ENCODE measurements at places on chromosomes 3 and 15.

DNA sequence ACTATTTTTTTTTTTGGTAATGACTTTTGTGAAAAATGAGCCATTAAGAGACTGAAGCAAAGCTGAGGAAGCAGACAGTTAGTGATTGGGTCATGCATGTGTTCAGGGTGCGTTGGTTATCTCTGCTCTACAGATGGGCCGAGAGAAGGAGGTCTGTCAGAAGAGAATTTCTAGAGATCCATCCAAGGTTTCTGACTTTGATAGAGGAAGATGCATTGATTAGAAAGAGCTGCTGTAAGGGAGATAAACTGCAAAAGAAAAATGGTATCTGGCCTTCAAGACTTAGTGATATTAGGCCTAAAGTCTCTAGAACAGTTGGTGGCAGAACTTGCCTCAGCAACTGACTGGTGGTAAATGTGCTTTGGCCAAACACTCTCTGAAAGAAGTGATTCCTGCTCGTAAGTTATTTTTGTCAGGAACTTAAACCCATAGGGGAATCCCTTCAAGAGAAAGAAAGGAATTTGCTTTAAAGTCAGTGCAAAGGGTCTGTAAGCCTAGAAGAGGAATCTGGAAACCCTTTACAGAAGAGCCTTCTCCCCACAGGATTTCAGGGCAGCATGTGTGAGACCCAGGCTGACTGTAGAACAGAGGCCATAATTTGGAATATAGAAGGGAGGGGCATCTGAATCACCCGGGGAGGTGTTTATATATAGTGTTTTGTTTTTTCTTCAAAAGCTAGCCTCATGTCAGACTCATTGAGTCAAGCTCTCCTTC is 67.8 kb downstream of the OPA1 start:
- peaks cover 5% of the 10 kb centered on the region for H3K36me3 ChIP-seq
- DNase-seq: no peak
- H3K4me1 ChIP-seq: no peaks in the 10 kb centered on the region
- no peaks in the 10 kb centered on the region for H3K27me3 ChIP-seq
- no peak overlapping the region for H3K27ac ChIP-seq

- H3K27me3 ChIP-seq: no peaks in the 10 kb centered on the region
- H3K4me1 ChIP-seq: no peaks in the 10 kb centered on the region
- H3K36me3 ChIP-seq: no peaks in the 10 kb centered on the region
- H3K4me3 ChIP-seq: no peak overlapping the region
- no peak overlapping the region for H3K27ac ChIP-seq
- no peak for DNase-seq
Observed at GRCh38 chr3:57709031-57709430, 16.2 kb upstream of the DENND6A start.

DNA sequence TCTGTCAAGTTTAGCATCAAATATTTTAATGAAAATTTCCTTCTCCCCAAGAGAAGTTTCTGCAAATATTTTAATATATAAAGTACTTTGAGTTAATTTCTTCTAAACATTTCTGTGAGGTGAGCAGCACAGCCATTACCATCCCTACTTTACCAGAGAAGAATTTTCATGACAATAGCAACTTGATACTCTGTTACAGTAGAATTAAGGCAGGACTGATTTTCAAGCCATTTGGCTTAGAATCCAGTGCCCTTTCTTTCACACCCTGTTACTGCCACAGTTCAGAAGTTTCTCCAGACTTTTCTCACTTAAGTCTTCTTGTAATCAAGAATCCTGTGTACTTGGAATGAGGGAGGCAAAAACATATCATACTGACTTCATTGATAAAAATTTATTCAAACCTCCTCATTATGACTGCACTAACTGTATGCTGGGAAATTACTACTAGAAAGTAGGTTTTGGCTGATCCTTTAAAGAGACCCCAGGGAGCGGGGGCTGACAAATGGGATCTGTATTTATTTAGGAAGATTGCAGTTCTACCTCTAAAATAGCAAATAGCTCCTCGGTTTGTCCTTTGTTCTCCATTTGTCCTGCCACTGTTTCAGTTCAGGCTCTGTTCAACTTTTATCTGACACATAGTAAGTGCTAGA is 557.0 kb upstream of the SGO1 start:
- H3K27me3 ChIP-seq: no peaks in the 10 kb centered on the region
- H3K27ac ChIP-seq: no peak overlapping the region
- DNase-seq: no peak
- H3K36me3 ChIP-seq: no peaks in the 10 kb centered on the region

DNA sequence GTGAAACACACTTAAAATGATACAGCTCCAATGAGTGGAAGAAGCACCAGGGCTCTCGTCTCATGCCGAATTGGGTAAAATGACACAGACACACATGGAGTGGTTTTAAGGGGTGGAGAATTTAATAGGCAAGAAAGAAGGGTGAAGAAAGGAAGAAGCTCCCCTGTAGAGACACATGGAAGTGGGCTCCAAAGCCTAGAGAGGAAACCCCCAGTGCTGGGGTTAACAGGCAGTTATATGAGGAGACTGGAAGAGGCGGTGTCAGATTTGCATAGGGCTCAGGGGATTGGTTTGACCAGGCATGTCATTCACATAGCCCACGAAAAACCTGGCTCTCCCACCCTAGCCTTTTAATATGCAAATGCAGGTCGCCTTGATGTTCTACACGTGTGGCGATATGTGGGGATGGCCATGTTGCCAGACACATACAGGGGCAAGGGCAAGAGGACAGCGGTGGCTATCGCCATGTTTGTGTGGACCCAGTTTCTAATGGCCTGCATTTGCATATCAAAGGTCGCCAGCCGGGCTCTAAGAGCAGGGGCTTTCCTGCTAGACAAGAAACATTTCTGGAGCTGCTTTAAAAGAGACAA is 1.9 kb upstream of the DPH6 start:
- no peak for DNase-seq
- H3K4me3 ChIP-seq: no peak overlapping the region
- H3K27ac ChIP-seq: no peak overlapping the region
- no peaks in the 10 kb centered on the region for H3K27me3 ChIP-seq
- no peaks in the 10 kb centered on the region for H3K36me3 ChIP-seq

GRCh38 chr15:59550956-59551355 is 60.6 kb upstream of the GCNT3 start:
- no peaks in the 10 kb centered on the region for H3K4me1 ChIP-seq
- H3K36me3 ChIP-seq: no peaks in the 10 kb centered on the region
- no peak overlapping the region for H3K27ac ChIP-seq
- no peaks in the 10 kb centered on the region for H3K27me3 ChIP-seq

- DNase-seq: no peak
- H3K27me3 ChIP-seq: no peaks in the 10 kb centered on the region
- H3K27ac ChIP-seq: no peak overlapping the region
- no peaks in the 10 kb centered on the region for H3K4me1 ChIP-seq
- H3K4me3 ChIP-seq: no peak overlapping the region
Observed at GRCh38 chr15:82771789-82772607, 33.9 kb downstream of the FSD2 start.

- no peak for DNase-seq
- no peaks in the 10 kb centered on the region for H3K36me3 ChIP-seq
- no peaks in the 10 kb centered on the region for H3K27me3 ChIP-seq
- H3K4me3 ChIP-seq: no peak overlapping the region
Observed at GRCh38 chr3:194465920-194466570, 20.8 kb downstream of the ATP13A3 start.

DNA sequence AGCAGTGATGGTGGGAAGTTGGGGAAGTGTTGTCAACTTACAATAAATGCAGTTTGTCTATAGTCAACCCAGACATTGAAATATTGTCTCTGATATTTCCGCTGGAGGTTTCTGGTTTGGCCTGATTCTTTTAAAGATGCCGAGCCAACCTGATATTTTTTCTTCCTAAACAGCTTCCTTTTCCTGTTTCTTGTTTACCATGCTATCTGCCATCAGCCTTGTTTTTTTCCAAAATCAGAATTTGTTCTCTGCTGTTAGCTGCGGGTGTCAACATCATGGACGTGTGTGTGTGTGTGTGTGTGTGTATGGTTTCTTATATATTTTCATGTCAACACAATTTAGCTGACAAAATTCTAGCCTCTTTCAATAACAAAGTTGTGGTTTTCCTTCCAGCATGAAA is 41.2 kb upstream of the XCR1 start:
- no peaks in the 10 kb centered on the region for H3K27me3 ChIP-seq
- H3K4me1 ChIP-seq: no peaks in the 10 kb centered on the region
- H3K36me3 ChIP-seq: no peaks in the 10 kb centered on the region
- no peak for DNase-seq
- no peak overlapping the region for H3K4me3 ChIP-seq

GRCh38 chr3:156558389-156558788 is 3.5 kb upstream of the SSR3 start:
- H3K27me3 ChIP-seq: peaks cover 2% of the 10 kb centered on the region
- peaks cover 3% of the 10 kb centered on the region for H3K4me1 ChIP-seq
- no peak overlapping the region for H3K27ac ChIP-seq
- no peaks in the 10 kb centered on the region for H3K36me3 ChIP-seq

DNA sequence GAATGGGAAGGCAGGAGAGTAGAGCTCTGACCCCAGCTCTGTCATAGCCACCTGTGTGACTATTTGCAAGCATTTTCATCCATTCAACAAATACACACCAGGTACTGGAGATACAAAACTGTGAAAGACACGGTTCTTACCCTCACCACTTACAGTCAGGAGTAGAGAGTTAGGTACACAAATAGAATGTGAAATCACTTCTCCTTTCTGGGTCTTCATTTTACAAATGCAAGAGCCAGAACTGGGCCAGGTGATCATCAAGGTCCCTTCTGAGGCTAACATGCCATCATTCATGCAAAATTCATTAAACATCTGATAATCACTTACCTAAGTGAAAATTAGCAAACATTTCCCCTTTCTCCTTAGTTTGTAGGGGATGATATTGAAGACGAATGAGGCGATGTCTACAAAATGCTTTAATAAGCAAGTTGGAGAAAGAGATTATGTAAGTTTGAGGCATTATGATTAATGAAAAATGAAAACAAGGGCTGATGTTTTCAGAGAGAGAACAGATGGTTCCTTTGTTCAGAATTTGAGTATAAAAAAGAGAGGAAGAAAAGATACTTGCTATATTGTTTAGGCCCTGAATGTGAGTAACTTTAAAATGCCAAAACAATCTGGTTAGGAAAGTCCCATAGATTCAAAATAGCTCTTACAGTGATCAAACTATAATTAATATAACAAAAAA is 88.6 kb downstream of the LPP start:
- no peaks in the 10 kb centered on the region for H3K27me3 ChIP-seq
- no peak overlapping the region for H3K4me3 ChIP-seq
- H3K27ac ChIP-seq: no peak overlapping the region
- H3K4me1 ChIP-seq: peaks cover 3% of the 10 kb centered on the region

DNA sequence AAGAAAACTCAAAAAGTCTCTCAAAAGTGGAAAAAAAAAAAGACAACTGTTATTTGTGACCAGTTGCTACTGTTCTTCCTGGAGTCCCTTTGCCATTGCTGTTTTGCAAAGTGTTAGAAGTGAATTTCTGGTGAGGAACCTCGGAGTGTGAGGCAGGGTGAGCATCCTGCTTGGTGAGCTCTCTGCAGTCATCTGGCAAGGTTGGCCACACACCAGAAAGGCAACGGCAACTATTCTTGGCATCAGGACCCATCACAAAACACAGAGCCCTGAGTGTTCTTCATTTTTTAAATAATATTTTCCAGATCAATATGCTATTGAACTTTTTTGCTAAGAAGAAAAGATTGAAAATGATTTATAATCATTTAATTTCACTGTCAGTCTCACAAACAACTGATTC is 60.7 kb downstream of the CGNL1 start:
- no peak for DNase-seq
- H3K36me3 ChIP-seq: no peaks in the 10 kb centered on the region
- H3K4me1 ChIP-seq: peaks cover 6% of the 10 kb centered on the region

- no peak for DNase-seq
- H3K27ac ChIP-seq: no peak overlapping the region
- H3K4me1 ChIP-seq: no peaks in the 10 kb centered on the region
- H3K36me3 ChIP-seq: no peaks in the 10 kb centered on the region
- H3K27me3 ChIP-seq: no peaks in the 10 kb centered on the region
Observed at GRCh38 chr3:19256313-19256712, 108.0 kb downstream of the KCNH8 start.

- peaks cover 17% of the 10 kb centered on the region for H3K4me1 ChIP-seq
- no peak overlapping the region for H3K27ac ChIP-seq
- DNase-seq: no peak
- no peak overlapping the region for H3K4me3 ChIP-seq
- peaks cover 16% of the 10 kb centered on the region for H3K27me3 ChIP-seq
Observed at GRCh38 chr15:39922462-39923092, 2.5 kb upstream of the GPR176 start.

- no peak for DNase-seq
- no peaks in the 10 kb centered on the region for H3K36me3 ChIP-seq
- H3K4me1 ChIP-seq: no peaks in the 10 kb centered on the region
- H3K27me3 ChIP-seq: no peaks in the 10 kb centered on the region
Observed at GRCh38 chr3:76028774-76029173, 243.4 kb upstream of the ZNF717 start.

DNA sequence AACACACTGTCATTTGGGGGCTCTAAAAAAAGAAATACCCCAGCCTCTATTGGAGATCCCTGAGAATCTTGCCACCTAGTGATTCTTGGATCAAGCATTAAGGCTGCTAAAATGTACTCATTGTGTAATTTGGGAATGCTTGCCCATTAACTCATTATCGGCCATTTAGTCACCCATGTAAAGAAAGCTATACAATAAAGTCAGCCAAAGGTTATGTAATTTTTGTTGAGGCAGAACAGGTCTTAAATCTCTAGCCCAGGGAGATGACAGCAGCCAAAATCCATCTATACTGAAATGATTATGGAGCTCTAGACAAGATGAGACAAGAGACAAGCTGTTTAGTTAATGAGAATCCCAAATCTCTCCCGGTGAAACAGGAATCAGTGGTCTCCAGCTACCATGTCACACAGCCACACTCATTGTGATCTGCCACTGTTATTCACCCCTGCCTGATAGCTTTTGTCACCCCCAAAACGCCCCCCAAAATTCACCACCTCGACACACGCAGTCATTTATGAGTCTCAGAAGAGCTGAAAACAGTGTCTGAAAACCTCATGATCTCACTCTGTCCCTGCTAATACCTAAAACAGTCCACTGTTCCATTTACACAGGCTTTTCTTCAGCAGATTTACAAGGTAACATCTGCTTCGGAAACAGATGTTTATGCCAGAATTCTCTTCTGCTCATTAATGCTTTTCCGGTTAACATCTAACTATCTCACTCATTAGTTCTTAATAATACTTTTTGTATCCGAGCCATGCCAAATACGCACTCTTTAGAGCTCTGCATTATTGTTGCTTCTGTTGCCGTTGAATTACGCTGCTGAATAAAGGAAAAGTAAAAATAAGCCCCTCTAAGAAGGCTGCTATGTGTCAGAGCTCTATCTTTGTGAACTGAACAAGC is 138.5 kb downstream of the RORA start:
- H3K27ac ChIP-seq: peak overlapping the region; percentile 12
- H3K36me3 ChIP-seq: no peaks in the 10 kb centered on the region
- no peaks in the 10 kb centered on the region for H3K27me3 ChIP-seq

- no peaks in the 10 kb centered on the region for H3K4me1 ChIP-seq
- no peaks in the 10 kb centered on the region for H3K27me3 ChIP-seq
- no peak for DNase-seq
- H3K36me3 ChIP-seq: peaks cover 6% of the 10 kb centered on the region
- H3K4me3 ChIP-seq: no peak overlapping the region
- H3K27ac ChIP-seq: no peak overlapping the region
Observed at GRCh38 chr15:41671656-41672648, 11.7 kb downstream of the MGA start.

GRCh38 chr3:154766765-154767503 is 313.2 kb upstream of the MME start:
- no peaks in the 10 kb centered on the region for H3K36me3 ChIP-seq
- H3K27me3 ChIP-seq: no peaks in the 10 kb centered on the region
- no peak for DNase-seq
- no peak overlapping the region for H3K27ac ChIP-seq
- H3K4me3 ChIP-seq: no peak overlapping the region

GRCh38 chr15:37873336-37873735 is 61.1 kb upstream of the TMCO5A start:
- no peak overlapping the region for H3K4me3 ChIP-seq
- DNase-seq: no peak

Measured in spinal cord (tissue), 10 donors.